ENCODE measurements at places on chromosomes 7 and 10.

GRCh38 chr7:131533566-131534561 is 22.6 kb downstream of the PODXL start:
- no peak for DNase-seq

- no peak for DNase-seq
Measured at GRCh38 chr7:38607466-38607865, 23.7 kb downstream of the AMPH start.

GRCh38 chr10:30662814-30663213 is 33.3 kb upstream of the LYZL2 start:
- no peak for DNase-seq

DNA sequence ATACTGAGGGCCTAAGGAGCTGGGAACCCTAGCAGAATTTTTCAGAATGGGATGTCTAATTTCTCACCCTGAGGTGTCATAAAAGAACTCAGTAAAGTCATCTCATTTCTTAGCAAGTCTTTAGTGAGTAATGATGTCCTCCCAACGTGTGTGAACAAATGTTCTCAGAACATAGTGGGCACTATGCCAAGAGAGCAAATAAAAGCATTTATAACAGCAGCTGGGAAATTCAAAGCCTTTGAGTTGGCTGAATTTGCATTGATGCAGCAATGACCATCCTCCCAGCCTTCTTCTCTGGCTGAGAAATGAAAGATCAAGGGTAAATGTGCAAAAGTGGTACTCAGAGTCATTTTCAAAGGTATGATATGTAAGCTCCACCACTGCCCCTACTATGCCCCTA is 109.4 kb downstream of the FAM107B start:
- no peak for DNase-seq

GRCh38 chr10:109405338-109405737 is 518.0 kb downstream of the XPNPEP1 start:
- DNase-seq: no peak

- DNase-seq: no peak
Measured at GRCh38 chr10:86360657-86361056, 5.9 kb downstream of the GRID1 start.

GRCh38 chr10:58625070-58625469 is 112.4 kb downstream of the BICC1 start:
- DNase-seq: peak; percentile 82

DNA sequence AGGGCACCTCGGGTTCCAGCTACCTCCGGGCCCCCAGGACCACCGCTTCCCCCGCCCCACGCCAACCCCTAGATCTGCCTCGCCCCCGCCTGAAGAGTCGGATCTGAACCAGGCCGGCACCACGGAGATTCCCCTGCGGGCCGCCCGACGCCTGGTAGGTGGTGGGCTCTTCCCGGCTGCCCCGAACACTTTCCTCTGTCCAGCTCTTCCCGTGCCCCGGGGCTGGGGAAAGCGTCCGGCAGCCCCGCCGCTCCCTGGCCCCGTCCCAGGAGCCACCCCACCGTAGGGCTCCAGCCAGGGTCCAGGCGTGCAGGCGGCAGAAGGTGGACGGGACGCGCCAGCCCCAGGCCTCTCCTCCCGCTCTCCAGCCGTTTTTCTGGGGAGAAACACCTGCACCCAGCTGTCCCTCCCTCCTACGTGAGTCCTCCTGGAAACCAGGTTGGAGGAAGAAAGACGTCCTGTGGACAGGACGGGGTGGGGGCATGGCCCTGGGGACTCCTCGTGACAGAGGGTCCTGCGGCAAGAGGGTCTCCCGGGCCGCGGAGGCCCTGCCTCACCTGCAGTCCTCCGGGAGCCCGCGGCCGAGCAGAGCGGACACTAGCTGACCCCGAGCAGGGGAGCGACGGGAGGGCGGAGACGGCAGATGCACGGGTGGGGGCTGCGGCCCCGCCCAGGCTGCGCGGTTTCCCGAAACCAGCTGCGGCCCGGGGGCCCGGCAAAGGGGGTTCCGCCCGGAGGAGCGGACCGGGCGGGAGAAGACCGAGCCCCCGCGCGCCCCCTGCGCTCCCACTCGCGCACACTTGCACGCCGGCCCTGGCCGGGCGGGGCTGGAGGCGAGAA is at the start of gene TMEM176B:
TSS of gene TMEM176B (minus strand) at position 624 of the 840 bp plus-strand sequence. CDS start 3,795 bp downstream, outside the sequence.
- no peak for DNase-seq

- DNase-seq: no peak
Measured at GRCh38 chr10:86798611-86799010, 42.2 kb downstream of the BMPR1A start.

GRCh38 chr7:103628742-103629141 is 182.7 kb upstream of the SLC26A5 start:
- no peak for DNase-seq

GRCh38 chr7:139299296-139299695 is 41.8 kb upstream of the FMC1 start:
- no peak for DNase-seq

DNA sequence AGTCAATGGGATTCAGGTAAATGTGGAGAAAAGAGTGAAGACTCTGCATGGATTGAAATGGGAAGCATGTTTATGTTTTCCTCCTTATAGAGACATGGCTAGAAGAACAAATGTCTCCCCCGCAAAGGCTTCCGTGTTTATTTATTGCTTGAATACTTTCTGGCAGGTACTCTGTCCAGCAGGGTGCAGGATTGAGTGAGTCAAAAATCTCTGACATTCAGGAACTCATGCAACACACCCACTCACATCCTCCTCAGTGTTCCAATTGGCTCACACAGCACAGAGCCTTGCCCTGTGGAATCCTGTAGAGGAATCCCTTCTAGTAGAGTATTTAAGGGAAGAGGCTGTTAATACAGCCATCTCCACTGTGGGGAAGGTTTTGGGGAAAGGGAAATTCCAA is 290.3 kb upstream of the VWC2 start:
- DNase-seq: no peak

DNA sequence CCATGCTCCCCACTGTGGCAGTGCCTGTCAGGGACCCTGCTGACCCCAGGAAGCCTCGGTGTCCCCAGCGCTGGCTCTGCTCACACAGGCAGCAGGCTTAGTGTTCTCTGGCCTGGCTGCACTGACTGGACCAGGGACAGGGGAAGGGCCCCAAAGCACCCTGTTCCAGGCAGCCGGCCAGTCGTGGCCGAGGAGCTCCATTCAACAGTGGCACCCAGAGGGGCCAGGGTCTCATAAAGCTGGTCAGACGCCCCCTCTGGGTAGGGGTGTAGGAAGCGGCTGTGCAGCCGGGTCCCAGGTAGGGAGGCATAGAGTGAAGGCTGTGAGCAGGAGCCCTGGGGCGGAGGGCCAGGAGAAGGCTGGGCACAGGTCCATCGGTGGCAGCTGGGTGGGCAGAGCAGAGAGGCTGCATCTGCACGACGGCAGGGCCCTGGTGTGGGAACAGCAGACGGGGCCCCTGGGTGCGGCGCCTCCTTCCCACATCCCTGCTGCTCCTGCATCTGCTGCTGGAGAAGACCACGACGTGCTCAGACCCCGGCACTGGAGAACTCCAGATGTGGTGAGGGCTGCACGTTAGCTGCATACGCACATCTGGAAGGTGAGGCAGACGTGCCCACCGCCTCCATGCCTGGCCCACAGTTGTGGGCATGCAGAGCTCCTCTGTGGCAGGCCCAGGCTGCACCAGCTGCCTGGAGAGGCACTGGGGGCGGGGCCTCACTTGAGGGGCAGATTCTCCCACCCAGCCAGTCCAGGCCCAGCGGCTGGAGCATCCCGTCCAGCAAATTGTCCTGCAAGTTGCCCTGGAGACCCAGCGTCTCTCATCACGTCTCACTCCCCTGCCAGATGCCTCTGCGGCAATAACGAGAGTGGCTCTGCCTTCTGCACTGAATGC is 25.1 kb downstream of the MNX1 start:
- no peak for DNase-seq

- no peak for DNase-seq
Measured at GRCh38 chr7:37635346-37635745, 48.2 kb upstream of the GPR141 start.

GRCh38 chr10:50310560-50311174 is 59.4 kb upstream of the ASAH2 start:
- DNase-seq: no peak

DNA sequence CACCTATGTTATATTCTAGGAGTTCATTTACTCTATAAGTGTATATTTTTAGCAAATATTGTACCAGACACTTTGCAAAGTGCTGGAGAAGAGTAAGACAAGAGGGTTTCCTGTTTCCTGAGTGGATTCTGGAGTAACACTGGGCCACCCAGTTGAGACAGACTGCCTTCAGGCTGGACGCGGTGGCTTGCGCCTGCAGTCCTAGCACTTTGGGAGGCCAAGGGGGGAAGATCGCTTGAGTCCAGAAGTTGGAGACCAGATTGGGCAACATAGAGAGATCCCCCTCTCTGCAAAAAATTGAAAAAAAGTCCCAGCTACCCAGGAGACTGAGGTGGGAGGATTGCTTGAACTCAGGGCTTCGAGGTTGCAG is 772 bp upstream of the ZSCAN25 start:
- DNase-seq: no peak

GRCh38 chr10:86355571-86356038 is 11.0 kb downstream of the GRID1 start:
- DNase-seq: no peak

- DNase-seq: no peak
Measured at GRCh38 chr10:110274072-110274627, 30.6 kb downstream of the SMNDC1 start.

DNA sequence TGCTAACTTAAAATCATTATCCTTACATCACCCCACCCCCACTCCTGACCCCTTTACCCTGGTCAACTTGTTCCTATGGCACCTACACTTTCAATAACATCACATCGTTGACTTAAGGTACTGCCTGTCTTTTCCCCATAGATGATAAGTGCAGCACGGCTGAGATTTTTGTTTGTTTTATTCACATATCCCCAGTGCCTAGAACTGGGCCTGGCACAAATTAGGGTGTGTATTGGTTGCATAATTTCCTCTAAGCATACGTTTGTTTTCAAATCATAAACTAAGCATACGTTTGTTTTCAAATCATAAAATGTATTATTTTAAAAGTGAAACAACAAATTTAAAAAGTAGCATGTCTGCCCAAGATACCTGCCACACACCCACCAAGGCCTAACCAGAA is 35.3 kb downstream of the ANXA11 start:
- DNase-seq: no peak

DNA sequence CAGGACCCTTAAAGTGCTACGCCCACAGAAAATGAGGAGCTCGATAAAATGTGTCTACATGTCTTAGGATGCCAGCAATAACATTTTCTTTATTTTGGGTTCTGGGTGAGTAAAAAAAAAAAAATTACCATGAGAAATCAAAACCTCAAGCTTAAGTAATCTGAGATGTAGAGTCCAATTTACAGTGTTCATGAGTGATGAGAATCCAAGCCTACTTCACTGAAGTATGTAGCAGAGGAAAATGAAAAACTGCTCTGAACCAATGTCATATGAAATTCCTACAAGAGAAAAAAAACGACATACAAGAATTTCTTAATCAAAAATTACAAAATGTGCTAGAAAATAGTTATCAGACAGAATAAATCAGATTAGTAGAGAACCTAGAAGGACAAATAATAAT is 274.4 kb downstream of the HTR7 start:
- no peak for DNase-seq

DNA sequence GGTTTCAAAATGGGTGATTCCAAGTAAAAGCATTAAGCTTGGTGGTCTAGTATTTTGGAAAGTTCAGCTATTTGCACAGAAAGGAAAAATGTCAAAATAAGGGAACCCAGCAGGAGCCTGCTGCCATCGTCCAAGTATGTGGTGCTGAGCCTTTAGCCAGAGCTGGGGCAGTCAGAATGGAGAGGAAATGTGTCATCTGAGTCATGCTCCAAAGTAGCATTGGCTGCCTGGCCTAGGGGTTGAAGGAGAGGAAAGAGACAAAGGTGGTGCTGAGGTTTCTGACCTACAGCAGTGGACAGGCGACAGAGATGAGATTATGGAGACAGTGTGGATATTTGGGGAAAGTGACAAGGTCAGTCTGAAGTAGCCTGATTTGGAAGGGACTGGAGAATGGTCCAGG is 103.9 kb downstream of the PLCE1 start:
- no peak for DNase-seq

GRCh38 chr7:32890010-32890792 is 1.4 kb downstream of the KBTBD2 start:
- DNase-seq: peak; percentile 36

DNA sequence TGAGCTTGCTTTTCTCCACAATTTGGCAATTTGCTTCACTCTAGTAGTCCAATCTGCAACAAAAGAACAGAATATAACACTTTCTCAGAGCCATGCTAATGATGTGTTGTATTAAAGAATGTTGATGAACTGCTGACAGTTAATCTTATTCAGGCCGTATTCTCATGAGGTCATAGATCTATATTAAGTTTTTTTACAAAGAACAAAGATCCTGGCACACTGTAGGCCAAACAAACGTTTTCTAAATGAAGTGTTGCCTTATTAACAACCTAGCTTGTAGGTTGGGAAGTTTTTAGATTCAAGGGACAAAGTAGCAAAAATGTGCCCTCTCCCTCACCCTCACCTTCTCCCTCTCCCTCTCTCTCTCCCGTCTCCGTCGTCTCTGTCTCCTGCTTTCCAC is 6.8 kb downstream of the HILPDA start:
- no peak for DNase-seq

DNA sequence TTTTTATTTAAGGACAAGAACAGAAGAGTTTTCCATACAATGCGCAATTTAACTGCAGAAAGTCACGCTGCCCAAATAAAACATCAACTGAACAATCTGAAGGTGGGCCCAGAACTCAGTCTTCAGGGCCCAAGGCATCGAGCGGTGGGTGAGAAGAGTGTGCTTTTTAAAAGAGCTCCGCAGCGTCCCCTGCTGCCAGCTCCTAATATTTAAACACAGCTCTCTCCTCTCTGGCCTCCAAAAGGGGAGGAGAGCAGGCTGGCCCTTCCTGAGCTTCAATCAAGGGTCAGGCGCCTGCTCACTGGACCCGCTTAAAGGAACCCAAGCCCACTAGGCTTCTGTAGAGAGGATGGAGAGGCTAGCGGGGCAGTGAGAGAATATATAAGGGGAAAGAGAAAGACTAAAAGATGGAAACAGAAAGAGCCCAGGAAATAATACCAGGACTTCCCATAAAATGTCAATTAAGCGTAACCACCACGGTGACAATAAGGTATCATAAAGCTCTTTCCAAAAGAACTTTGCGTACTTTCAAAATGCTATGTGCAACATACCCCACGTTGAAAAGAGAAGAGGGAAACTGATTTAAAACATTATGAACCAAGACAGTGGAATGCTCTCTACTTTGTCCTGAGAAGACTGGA is 2.8 kb downstream of the FAM53B start:
- DNase-seq: peak; percentile 62

GRCh38 chr10:100291356-100291755 is 4.9 kb upstream of the BLOC1S2 start:
- no peak for DNase-seq

DNA sequence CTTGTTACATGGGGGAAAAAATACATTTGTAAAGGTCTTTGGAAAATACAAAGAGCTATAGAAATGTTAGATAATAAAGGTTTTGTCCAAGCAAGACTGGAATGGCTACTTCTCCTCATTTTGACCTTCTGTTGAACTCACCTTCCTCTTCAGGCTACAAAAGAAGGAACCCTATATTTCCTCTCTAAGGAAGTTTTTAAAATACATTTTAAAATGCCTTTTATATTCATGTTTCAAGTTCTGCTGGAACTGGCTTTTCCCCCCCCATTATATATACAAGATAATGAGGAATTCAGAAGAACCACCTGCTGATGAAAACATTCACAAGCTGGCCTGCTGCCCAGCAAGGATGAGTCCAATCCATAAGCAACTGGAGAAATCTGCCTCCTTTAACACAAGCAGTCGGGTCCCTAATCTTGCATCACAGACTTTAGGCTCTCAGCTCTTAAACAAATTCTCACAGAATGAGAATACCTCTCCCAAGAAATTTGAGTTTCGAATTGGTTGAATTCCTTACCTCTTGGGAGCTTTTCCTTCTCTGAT is 44.6 kb downstream of the MTERF1 start:
- DNase-seq: no peak
